ENCODE measurements at places on chromosomes 5 and 9.

- DNase-seq, result no peak
Measured at GRCh38 chr9:35619800-35620158, 1.6 kb upstream of the CD72 start.

- no peak for DNase-seq
Measured at GRCh38 chr9:13213337-13213736, 66.2 kb downstream of the MPDZ start.

GRCh38 chr5:60209146-60209840, 315.8 kb upstream of the PDE4D start:
- DNase-seq, result no peak

DNA sequence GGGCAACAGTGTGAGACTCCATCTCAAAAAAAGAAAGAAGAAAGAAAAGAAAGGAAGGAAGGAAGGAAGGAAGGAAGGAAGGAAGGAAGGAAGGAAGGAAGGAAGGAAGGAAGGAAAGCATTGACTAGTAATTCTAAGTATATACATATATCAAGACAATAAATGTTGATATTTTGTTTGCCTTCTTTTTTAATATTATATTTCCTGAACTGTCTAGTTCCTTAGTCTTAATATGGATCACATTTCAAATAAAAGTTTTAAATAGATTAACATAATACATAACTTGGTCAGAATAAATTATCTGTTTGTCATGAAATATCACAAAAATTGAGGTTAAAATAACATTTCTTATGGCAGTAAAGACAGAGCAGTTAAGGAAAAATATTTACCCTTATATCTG, 1448.4 kb upstream of the C9orf72 start:
- DNase-seq, result no peak

- no peak for DNase-seq
Measured at GRCh38 chr9:85404911-85405565, 336.7 kb downstream of the AGTPBP1 start.

DNA sequence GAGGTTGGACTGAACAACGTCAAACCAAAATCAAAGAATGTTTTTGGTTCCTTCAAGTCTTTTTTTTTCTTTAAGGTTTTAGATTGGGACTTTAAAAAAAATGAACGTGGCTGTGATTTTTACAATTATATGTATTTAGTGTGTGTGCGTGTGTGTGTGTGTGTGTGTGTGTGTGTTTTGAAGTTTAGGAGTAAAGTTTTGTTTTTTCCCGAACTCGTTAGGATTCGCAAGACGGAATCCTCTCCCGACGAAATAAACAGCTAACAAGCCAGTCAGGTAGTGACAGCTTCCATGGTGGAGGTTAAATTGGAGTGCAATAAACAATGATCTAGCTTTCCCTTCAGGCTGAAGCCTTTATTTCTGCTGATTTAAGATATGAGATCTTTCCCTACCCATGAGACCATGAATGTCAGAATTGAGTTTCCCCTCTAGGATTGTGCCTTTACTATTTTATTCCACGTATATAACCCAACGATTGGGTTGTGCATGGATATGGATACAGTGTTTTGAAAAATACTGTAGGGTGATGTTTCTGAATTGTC, 1.2 kb downstream of the KIAA1958 start:
- DNase-seq, result no peak

- no peak for DNase-seq
Measured at GRCh38 chr5:63029891-63030290, 451.3 kb downstream of the LRRC70 start.

DNA sequence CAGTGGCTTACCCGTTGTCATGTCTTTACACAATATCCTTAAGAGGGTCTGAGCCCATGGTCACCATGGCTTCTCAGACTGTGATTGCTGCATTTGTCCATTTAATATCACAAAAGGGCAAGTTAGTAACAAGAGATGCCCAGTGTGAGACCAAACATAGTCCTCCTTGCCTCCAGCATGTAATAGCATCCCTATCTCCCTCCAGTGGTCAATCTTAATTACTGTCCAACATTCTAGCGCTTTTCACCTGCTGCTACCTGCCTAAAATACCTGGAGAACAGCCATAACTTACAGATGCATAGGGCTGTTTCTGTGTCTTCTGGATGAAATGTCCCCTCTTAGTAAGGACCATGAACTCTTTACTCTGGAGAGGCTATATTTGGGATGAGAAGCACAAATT, 267.2 kb upstream of the DAB2 start:
- DNase-seq, result no peak

DNA sequence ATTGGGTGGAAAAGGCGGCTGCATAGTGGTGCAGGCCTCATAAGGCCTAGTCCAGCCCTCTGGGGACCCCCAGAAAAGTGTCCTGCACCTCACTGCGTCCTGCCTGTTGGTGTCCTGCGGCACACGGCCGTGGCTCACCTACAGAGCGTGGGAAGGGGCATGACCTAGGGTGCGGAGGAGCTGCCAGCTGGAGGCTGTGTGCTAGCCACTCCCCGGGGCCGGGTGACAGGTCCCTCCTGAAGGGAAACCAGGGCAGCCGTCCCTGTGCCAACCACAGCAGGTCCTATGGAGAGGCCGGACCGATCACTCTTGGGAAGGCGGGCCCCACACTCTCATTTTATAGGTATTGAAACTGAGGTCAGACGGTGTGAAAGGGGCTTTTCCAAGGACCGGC, 150.7 kb downstream of the RXRA start:
- DNase-seq, result no peak

Data from T-helper 17 cell (primary cell).